Gastrocnemius medialis (tissue), 4 donors: ENCODE measurements at places on chromosomes 13 and 19. TPM values are rescaled to one million over a fixed set of nuclear protein-coding genes. Genes with fewer than 3 reads are reported as not detected.

Gene STOML3
- total RNA-seq, result not detected

DNA sequence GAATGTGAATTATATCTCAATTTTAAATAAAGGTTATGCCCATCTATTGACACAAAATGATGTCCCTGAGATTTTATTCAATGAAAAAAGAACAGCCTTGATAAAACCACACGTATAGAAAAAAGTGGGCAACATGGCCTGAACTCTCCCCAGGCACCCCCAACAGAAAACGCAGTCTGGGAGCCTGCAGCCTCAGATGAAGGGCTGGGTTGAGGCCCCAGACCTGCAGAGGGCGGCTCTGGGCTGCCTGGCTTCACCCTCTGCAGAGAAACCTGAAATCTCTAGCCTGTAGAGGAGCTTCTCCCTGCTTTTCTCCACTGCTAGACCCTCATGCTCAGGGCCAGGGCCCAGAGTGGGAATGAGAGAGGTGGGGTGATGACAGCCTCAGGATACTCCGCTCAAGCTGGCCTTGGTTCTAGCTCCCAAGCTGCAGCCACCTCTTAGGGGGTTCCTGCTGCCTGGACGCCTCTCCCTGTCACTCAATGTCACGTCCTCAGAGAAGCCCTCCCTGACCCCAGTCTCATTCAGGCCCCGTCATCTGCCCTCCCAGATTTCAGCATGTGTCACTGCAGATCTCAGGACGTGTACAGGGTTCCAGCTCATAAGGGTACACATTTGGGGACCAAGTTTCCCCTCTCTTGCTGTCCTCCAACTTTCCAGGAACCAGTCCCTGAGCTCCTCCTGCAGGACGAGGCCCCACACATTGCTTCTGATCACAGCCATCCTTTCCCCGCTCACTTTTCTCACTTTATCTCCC, 1.8 kb downstream of the MBD3 start:
- H3K4me1 ChIP-seq, result peaks cover 22% of the 10 kb centered on the region
- peak overlapping the region; percentile 80 for H3K4me3 ChIP-seq
- no peak for DNase-seq
- peak overlapping the region; percentile 94 for H3K27ac ChIP-seq
- H3K36me3 ChIP-seq, result no peaks in the 10 kb centered on the region

- H3K27ac ChIP-seq, result no peak within 1 kb of the TSS
- peak within 1 kb of the TSS; percentile 87 for H3K4me3 ChIP-seq
- DNase-seq, result no peak
- no peaks in the 10 kb centered on the region for H3K27me3 ChIP-seq
These were observed at the start of gene SERP2 for GRCh38 chr13:44373601-44374347. TSS of gene SERP2 (plus strand) at chr13:44373824. CDS start at chr13:44374026, 202 bp downstream.

GRCh38 chr13:59346999-59347723, 816.6 kb downstream of the DIAPH3 start:
- DNase-seq, result no peak
- no peak overlapping the region for H3K4me3 ChIP-seq
- no peak overlapping the region for H3K27ac ChIP-seq
- H3K4me1 ChIP-seq, result no peaks in the 10 kb centered on the region
- no peaks in the 10 kb centered on the region for H3K36me3 ChIP-seq
- H3K27me3 ChIP-seq, result no peaks in the 10 kb centered on the region

Gene USPL1
- 16.0 TPM for total RNA-seq

Gene ATP8B3
- total RNA-seq, result not detected

DNA sequence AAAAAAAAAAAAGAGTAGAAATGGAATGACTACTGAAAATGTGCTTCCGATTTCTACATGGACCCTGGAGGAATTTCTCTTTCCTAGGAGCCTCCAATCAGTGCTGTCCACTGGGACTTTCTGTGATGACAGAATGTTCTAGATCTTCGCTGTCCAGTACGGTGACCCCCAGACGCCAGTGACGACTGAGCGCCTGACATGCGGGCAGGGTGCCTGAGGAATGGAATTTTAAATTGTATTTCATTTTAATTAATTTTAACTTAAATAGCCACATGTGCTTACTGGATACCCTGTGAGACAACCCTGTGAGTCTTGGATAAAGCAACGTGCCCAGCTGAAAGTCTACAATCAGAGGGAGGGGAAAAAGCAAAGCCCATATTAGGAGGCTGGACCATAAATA, 4.1 kb upstream of the TLE6 start:
- H3K27ac ChIP-seq, result peak overlapping the region; percentile 64
- H3K36me3 ChIP-seq, result no peaks in the 10 kb centered on the region
- peaks cover 54% of the 10 kb centered on the region for H3K4me1 ChIP-seq

Gene LSR
- total RNA-seq, result 2.5 TPM

Gene CPB2
- 0.42 TPM for total RNA-seq

GRCh38 chr13:33545492-33545891, 259.9 kb upstream of the STARD13 start:
- peaks cover 30% of the 10 kb centered on the region for H3K4me1 ChIP-seq
- H3K4me3 ChIP-seq, result no peak overlapping the region
- no peak for DNase-seq
- no peaks in the 10 kb centered on the region for H3K27me3 ChIP-seq
- peak overlapping the region; percentile 96 for H3K27ac ChIP-seq

Gene RDH13
- 5.2 TPM for total RNA-seq

GRCh38 chr19:15779756-15780476, 7.5 kb upstream of the OR10H5 start:
- H3K36me3 ChIP-seq, result no peaks in the 10 kb centered on the region
- H3K4me1 ChIP-seq, result peaks cover 9% of the 10 kb centered on the region
- no peak overlapping the region for H3K27ac ChIP-seq
- no peaks in the 10 kb centered on the region for H3K27me3 ChIP-seq
- DNase-seq, result no peak

Gene ZNF30
- total RNA-seq, result 0.82 TPM

Gene SLC10A2
- not detected for total RNA-seq

Gene TEX29
- total RNA-seq, result not detected

Gene DZIP1
- total RNA-seq, result 3.1 TPM

DNA sequence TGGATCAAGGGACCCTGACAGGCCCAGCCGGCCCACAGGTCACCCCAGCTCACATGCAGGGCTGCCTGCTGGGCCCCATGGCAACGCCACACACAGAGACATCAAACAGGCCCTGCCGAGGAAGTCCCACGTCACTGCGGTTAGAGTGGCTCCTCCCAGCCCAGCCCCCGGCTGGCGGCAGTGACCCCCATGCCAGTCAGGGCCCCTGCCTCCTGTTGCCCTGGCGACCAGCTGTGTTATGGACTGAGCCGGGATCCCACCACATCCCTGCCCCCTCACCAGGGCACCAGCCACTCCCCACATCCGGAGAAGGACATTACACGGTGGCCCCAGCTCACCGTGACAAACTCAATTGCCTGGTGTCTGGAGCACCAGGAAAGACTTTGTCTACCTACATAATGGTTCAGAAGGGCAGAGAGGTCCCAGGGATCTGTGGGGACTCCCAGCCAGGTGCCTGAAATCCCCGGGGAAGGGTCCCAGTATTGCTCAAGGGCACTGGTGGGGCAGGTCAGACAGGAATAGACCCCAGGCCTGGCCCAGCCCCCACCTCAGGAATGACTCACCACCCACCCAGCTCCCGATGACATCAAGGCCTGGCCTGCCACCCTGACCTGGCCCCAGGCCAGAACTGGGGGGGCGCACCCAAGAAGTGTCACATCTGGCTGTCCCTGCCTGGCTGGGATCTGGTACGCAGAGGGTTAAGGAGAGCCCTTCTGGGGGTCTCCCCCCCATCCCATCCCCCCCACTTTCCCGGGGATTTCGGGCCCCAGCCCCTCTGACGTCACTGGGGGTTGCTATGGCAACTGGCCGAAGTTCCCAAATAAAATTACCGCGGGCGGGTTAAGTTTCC, 30.2 kb upstream of the NANOS3 start:
- no peaks in the 10 kb centered on the region for H3K36me3 ChIP-seq
- H3K4me3 ChIP-seq, result peak overlapping the region; percentile 68

GRCh38 chr19:40367577-40368434, 19.3 kb downstream of the PLD3 start:
- no peaks in the 10 kb centered on the region for H3K27me3 ChIP-seq
- peaks cover 35% of the 10 kb centered on the region for H3K36me3 ChIP-seq
- H3K27ac ChIP-seq, result peak overlapping the region; percentile 6
- no peak overlapping the region for H3K4me3 ChIP-seq
- peaks cover 8% of the 10 kb centered on the region for H3K4me1 ChIP-seq
- no peak for DNase-seq

- H3K36me3 ChIP-seq, result no peaks in the 10 kb centered on the region
- H3K27ac ChIP-seq, result no peak overlapping the region
- H3K4me1 ChIP-seq, result no peaks in the 10 kb centered on the region
- no peak overlapping the region for H3K4me3 ChIP-seq
- DNase-seq, result no peak
These were observed 1670.2 kb upstream of the PCDH20 start for GRCh38 chr13:63085851-63086250.

DNA sequence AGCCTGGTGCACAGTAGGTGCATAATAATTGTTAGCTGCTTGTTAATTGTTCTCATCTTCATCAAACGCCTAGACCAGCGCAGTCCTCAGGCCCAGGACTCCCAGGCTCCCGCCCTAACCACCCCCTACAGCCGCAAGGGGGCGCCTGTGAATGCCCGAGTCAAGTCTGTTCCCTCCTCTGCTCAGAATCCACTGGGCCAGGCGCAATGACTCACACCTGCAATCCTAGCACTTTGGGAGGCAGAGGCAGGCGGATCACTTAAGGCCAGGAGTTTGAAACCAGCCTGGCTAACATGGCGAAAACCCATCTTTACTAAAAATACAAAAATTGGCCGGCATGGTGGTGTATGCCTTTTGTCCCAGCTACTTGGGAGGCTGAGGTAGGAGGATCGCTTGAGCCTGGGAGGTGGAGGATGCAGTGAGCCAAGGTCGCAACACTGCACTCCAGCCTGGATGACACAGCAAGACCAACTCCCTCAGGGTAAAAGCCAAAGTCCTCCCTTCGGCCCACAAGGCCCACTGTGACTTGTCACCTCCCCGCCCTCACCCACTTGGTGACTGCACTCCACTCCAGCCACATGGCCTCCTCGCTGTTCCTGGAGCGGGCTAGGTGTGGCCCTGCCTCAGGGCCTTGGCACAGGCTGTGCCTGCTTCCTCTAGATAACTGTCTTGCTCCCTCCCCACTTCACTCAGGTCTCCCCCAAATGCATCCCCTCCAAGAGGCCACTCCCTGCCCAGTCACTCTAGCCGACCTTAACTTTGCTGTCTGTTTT, 9.1 kb downstream of the ZNF653 start:
- no peak overlapping the region for H3K4me3 ChIP-seq
- DNase-seq, result no peak
- H3K36me3 ChIP-seq, result peaks cover 34% of the 10 kb centered on the region
- H3K4me1 ChIP-seq, result no peaks in the 10 kb centered on the region
- H3K27ac ChIP-seq, result no peak overlapping the region
- H3K27me3 ChIP-seq, result no peaks in the 10 kb centered on the region

Gene IGFL3
- total RNA-seq, result not detected

- H3K36me3 ChIP-seq, result no peaks in the 10 kb centered on the region
- no peaks in the 10 kb centered on the region for H3K4me1 ChIP-seq
- no peaks in the 10 kb centered on the region for H3K27me3 ChIP-seq
- DNase-seq, result no peak
These were observed 5.3 kb downstream of the ZNF85 start for GRCh38 chr19:20928371-20928770.

- H3K4me3 ChIP-seq, result peak within 1 kb of the TSS; percentile 95
- peaks cover 30% of the 10 kb centered on the region for H3K4me1 ChIP-seq
- H3K27ac ChIP-seq, result peak within 1 kb of the TSS; percentile 100
- H3K36me3 ChIP-seq, result peaks cover 8% of the 10 kb centered on the region
These were observed at the start of the genes BORCS8 and RFXANK for GRCh38 chr19:19192078-19192882. TSS of gene BORCS8 (minus strand) at chr19:19192152. CDS start at chr19:19192117, 35 bp downstream. TSS of gene RFXANK (plus strand) at chr19:19192258. CDS start at chr19:19193947, 1,689 bp downstream.

- no peak overlapping the region for H3K4me3 ChIP-seq
- H3K27ac ChIP-seq, result no peak overlapping the region
- no peaks in the 10 kb centered on the region for H3K36me3 ChIP-seq
- H3K4me1 ChIP-seq, result no peaks in the 10 kb centered on the region
- no peak for DNase-seq
These were observed 476.8 kb downstream of the COG6 start for GRCh38 chr13:40132249-40132648.

DNA sequence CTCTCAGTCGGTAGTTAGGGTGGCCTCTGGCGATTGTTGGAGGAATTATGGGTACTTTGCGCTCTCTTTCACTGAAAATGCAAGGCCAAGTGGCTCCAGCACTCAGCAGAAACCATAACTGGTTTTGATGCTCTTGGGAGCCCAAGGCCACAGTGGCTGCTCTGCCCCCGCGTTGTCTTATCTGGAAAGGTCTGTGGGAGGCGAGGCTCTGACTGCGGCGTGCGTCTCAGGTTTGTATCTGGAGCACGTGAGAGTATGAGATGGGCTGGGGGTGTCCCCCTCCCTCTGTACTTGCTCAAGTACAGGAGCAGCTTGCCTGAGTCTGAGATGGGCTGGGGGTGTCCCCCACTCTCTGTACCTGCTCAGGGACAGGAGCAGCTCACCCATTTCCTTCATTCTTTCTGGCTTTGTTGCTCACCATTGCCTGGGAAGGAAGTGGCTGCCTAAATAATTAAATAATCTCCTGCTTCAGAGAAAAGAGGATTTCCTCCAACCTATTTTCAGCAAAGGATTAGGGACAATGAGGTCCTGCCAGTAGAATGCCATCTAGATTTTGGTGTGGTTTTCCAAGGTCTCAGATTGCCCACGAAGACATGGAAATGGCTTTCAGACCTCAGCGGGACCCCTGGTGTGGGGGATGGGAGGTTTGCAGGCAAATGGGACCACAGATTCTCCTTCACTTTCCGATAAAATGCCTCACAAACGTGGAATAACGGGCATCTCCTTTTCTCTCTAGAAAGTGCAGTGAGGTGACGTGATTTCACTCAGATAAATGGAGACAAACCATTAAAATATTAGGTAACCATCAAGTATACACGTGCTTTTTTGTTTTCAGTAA, 14.7 kb downstream of the ATP11A start:
- H3K27ac ChIP-seq, result peak overlapping the region; percentile 34
- no peaks in the 10 kb centered on the region for H3K36me3 ChIP-seq
- no peak for DNase-seq
- no peak overlapping the region for H3K4me3 ChIP-seq
- no peaks in the 10 kb centered on the region for H3K27me3 ChIP-seq

DNA sequence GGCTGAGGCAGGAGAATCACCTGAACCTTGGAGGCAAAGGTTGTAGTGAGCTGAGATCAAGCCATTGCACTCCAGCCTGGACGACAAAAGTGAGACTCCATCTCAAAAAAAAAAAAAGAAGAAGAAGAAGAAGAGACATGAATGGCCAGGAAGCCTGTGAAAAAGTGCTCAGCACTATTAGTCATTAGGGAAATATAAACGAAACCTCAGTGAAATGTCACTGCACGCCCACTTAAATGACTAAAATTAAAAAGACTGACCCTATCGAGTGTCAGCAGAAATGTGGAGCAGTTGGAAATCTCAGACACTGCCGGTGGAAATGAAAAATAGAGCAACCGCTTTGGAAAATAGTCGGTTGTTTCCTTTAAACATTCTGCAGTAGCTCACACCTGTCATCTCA, 5.5 kb upstream of the TYROBP start:
- H3K27ac ChIP-seq, result no peak overlapping the region
- H3K4me3 ChIP-seq, result no peak overlapping the region
- no peaks in the 10 kb centered on the region for H3K4me1 ChIP-seq
- H3K27me3 ChIP-seq, result peaks cover 3% of the 10 kb centered on the region
- H3K36me3 ChIP-seq, result no peaks in the 10 kb centered on the region

GRCh38 chr13:41641429-41641828, 184.1 kb downstream of the RGCC start:
- DNase-seq, result no peak
- H3K4me1 ChIP-seq, result peaks cover 25% of the 10 kb centered on the region
- no peaks in the 10 kb centered on the region for H3K27me3 ChIP-seq

GRCh38 chr19:46840498-46840942, 10.1 kb downstream of the AP2S1 start:
- no peaks in the 10 kb centered on the region for H3K27me3 ChIP-seq
- H3K4me1 ChIP-seq, result no peaks in the 10 kb centered on the region
- H3K36me3 ChIP-seq, result no peaks in the 10 kb centered on the region
- H3K27ac ChIP-seq, result no peak overlapping the region
- no peak for DNase-seq
